ENCODE measurements at places on chromosomes 4 and X.

- no peak for DNase-seq
These were observed 33.9 kb upstream of the HPF1 start for GRCh38 chr4:169791527-169792156.

DNA sequence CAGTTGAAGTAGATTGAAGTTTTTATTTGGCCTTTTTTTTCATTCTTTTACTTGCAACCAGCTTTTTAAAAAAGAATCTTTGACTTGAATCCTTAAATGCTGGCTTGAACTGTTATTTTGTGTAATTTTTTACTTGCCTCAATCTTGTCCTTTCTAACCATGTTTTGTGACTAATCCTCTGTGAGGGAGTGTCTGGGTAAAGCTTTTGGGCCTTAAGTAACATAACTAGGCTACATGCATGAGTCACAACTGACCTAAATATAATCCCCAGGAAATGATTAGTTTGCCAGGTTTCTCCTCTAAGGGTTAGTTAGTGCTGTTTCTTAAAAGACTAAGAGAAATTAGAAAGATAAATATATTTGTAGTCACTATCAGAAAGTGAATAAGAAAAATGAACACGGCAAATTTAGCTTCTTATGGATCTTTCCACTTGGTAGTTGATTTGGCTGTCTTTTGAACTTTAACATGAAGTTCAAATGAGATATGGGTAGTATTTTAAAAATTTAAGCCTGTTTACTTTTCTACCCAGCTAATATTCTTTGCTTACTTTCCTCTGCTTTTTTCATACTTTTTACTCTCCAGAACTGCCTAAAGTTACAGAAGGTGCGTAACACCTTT lies 13.0 kb downstream of the EXOC1 start:
- no peak for DNase-seq

DNA sequence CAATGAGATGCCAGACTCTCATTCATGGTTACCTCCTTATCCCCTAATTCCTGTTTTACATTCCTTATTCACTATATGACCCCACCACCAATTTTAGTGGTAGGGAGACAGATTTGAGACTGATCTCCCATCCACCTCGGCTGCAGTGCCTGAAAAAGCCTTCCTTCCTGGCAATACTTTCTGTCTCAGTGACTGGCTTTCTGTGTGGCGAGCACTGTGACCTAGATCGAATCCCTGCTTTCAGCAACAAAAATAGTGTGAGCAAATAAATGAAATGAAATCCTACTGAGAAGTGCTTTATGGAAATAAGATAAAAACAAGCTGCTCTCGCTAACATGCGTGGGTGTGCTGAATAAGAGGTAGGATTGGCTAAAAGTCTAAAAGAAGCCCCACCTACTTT lies 165.3 kb downstream of the GPM6A start:
- no peak for DNase-seq

DNA sequence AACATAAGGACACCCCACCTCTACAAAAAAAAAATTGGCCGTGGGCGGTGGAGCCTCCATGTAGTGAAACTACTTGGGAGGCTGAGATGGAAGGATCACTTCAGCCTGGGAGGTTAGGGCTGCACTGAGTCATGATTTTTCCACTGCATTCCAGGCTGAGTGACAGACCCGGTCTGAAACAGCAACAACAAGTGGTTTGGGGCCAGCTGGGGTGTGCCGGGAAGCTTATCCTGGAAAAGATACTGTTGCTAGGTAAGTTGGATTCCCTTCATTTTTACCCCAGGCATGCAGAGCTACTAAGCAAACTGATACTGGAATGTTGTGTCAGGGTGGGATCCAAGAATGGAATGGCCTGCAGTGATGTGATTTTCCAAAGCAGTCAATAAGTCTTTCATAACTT lies 57.0 kb downstream of the XAGE2 start:
- DNase-seq, result no peak

GRCh38 chr4:42678512-42678911 lies 21.6 kb upstream of the ATP8A1 start:
- DNase-seq, result no peak

- no peak for DNase-seq
These were observed 65.6 kb downstream of the POLR2B start for GRCh38 chr4:57044279-57044678.
